ENCODE measurements at places on chromosomes 2 and 18.

GRCh38 chr2:47499621-47500309 lies 96.8 kb downstream of the MSH2 start:
- DNase-seq: no peak

GRCh38 chr18:76670564-76671288 lies 151.6 kb upstream of the ZNF236 start:
- peak; percentile 30 for DNase-seq

DNA sequence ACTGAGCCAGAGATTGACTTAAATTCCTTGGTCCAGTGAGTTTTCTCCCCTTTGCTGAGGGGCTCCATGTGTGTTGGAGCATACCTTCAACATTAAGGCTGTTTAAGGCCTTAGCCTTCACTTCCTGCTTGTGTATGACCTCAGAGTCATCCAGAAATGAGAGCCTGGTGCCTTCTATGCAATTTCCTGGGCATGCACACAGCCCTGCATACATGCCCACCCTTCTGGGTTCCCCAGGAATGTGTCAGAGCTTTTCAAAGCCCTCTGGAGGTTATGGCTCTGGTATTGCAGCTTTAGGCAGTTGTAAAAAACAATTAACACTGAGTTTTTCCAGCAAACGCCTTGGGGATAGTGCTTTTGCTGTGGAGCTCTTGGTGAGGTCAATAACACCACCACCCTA lies 16.7 kb downstream of the IL1R1 start:
- no peak for DNase-seq

DNA sequence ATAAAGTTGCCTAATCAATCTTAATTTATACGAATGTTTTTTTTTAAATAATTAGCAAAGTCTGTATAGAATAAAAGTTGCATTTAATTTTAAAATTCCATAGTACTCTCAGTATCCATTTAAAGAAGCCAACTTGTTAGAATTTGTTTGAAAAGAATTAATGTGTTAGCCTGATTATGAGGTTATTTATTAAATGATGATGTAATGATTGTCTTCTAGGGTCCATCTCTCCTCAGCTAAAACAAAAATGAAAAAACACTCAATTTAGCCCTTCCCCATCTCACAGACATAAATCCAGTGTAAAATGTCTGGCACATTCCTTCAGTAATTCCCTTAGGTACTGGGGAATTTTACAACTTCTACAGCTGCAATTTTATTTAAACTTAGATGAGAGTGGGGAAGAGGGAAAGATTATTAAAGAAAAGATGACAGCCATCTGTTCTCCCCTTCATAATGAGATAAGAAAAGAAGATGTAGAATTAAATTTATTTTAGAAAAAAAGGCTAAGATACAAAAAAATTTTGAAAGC lies 68.6 kb downstream of the BARD1 start:
- DNase-seq: no peak

DNA sequence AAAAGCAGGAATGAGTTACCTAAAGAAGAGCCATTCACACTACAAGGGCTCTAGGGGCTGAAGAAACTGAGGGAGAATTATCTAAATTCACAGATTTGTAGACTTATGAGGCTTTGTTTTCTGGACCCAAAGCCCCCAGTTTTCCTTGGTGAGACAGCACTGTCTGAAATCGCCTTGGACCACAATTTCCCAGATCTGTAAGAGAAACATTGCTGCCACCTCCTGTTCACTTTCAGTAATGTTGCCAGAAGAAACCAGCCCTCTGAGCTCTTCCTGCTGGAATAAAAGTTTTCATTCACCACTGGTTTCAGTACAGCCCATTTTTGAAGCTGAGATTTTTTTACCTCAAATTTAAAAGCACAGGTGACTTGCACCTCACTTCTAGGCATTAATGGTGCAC lies 169.2 kb downstream of the CDH20 start:
- DNase-seq: peak; percentile 85

DNA sequence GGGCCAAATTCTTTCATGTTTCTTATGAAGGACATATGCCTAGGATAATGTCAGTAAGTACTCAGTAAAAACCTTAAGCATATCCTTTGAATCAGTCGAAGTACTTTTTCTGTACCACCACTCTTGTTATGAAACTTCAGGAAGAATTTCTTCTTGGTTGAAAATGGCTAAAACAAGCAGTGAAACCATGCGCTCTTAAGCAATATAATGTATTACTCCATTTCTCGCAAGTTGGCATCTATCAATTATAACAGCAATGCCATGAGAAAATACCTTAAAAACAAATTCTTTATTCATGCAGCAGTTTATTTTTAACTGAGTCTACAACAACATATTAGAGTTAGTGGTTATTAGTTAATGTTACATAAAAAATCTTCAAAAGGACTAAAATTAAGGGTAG lies 41.0 kb downstream of the SLC66A3 start:
- DNase-seq: no peak

DNA sequence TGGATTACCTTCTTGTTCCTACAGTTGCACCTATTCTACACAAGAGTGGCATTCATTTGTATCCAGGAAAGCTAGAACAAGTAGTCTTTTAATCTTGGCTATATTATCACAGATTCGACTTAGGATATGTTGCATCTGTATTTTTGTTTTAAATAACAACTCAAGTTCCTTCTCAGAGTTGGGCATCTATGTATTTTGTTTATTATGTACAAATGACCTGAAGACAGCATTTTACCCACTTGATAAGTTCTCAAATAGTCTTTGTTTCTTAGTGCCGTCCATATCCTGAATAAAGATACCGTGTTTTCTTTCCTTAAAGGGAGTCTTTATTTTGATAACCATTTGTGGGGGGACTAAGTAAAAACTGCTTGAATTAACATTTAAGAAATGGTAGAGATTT lies 2.9 kb downstream of the ITPRID2 start:
- no peak for DNase-seq

DNA sequence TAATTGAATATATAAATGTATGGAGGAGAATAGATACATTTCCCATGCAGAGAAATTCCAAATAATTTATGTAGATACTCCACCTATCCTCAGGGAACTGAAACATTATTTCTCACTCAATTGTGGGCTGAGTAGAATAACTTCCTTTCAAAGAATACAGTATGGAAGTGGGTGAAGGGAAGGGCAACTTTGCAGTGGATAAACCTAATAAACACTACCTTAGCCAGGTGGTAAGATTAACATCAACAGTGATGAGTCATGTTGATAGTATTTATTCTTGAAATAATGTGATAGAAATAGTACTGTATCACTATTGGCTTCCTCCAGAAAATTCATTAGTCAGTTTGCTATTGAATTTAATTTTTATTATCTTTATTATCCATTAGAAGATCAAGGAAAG lies 716.4 kb upstream of the CHAC2 start:
- no peak for DNase-seq

- peak; percentile 87 for DNase-seq
Measured at GRCh38 chr2:6968319-6969100, 51.3 kb downstream of the RNF144A start.

GRCh38 chr2:240594511-240595380 lies 8.2 kb downstream of the CAPN10 start:
- no peak for DNase-seq

- DNase-seq: no peak
Measured at GRCh38 chr2:79750321-79750720, 237.5 kb downstream of the CTNNA2 start.

Data from globus pallidus (tissue), 1 donor.